ENCODE measurements at places on chromosomes 3 and 15. TPM values are rescaled to one million over a fixed set of nuclear protein-coding genes. Genes with fewer than 3 reads are reported as not detected.
A peak's percentile ranks its signal among the peaks of the same experiment; 100 is the strongest.

- no peak for DNase-seq
These were observed 74.9 kb upstream of the SETMAR start for GRCh38 chr3:4228295-4228694.

DNA sequence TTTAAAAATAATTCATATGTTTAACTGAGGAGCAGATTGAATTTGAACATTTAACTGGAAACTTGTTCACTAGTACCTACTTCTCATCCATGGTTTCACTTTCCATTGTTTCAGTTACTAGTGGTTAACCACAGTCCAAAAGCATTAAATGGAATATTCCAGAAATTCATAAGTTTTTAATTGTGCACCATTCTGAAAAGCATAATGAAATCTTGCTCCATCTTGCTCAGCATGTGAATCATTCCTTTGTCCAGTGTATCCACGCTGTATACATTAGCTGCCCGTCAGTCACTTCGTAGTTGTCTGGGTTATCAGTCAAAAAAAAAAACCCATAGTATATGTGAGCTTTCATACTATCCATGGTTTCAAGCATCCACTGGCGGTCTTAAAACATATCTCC is 217.6 kb downstream of the TPRG1 start:
- DNase-seq = no peak

- no peak for DNase-seq
These were observed 44.4 kb downstream of the BTD start for GRCh38 chr3:15645740-15646501.

DNA sequence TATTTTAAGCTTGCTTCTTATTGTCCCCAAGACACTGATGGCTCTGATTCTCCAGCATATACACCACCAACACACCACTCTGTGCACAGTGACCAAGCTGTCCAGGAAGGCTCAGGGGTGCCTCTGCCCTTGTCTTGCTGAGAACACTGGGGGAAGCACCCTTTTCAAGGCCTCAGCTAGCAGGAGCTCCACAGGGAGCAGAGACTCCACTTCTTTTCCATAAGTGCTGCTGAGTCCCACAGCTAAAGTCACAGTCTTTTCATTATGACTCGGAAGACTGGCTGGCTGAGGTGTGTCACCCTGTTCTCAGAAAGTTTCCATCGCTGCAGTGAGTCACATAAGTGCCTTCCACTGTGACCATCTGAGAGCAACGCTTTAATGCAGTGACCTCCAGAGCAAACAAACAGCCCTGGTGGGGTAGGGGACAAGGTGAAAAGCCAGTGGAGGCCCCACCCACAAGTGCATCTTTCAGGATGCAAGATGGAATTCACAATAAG is 226.9 kb upstream of the CHRNA7 start:
- no peak for DNase-seq

DNA sequence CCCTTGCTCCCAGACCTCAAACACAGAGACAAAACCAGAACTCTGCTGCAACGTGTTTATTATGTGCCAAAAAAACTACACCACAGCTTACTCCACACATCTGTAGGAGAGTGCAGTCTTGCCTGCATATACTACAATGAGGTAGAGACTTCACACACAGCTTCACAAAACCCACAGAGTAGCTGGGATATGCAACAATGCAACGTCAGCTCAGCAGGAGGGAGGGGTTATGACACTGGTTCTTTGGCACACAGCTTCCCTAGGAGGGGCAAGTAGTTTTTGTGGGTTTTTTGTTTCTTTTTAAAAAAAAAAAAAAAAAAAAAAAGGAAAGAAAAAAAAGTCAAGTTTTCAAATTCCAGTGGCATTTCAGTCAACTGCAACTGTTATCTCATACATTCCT is 2.9 kb upstream of the RPS17 start:
- no peak for DNase-seq

GRCh38 chr3:81425198-81425868 is 336.1 kb downstream of the GBE1 start:
- DNase-seq = no peak

GRCh38 chr15:74541494-74542165 is 610 bp downstream of the ARID3B start:
- peak; percentile 47 for DNase-seq

GRCh38 chr3:6264906-6265305 is 596.0 kb upstream of the GRM7 start:
- no peak for DNase-seq

GRCh38 chr3:48662753-48663488 is at the start of gene CELSR3:
CELSR3 (minus strand) TSS chr3:48662886; CDS start chr3:48662634, 252 bp downstream.
- peak; percentile 40 for DNase-seq

- DNase-seq = no peak
These were observed 37.4 kb downstream of the KLHL25 start for GRCh38 chr15:85757073-85757938.

- no peak for DNase-seq
These were observed 3.1 kb upstream of the POLR2M start for GRCh38 chr15:57703387-57703786.

DNA sequence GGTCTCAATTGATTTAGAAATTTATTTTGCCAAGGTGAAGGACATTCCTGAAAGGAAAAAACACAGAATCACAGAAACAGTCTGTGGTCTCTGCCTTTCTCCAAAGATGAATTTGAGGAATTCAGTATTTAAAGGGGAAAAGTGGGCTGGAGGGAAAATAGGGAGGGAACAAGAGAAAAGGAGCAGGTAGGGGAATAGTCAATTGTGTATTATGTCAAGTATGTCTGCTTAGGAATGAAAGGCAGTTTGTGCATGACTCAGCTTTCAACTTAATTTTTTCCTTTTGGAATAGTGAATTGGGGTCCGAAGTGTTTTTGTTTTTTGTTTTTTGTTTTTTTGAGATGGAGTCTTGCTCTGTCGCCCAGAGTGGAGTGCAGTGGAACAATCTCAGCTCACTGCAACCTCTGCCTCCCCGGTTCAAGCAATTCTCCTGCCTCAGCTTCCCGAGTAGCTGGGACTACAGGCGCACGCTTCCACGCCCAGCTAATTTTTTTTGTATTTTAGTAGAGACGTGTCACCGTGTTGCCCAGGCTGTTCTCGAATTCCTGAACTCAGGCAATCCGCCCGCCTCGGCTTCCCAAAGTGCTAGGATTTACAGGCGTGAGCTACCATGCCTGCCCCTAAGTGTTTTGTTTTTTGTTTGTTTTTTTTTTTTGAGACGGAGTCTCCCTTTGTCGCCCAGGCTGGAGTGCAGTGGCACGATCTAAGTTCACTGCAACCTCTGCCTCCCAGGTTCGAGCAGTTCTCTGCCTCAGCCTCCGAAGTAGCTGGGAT is 74.1 kb upstream of the MAP4 start:
- DNase-seq = no peak

- DNase-seq = no peak
These were observed 28.4 kb downstream of the CHDH start for GRCh38 chr3:53817809-53818208.

- DNase-seq = no peak
These were observed 61.6 kb downstream of the RAB7A start for GRCh38 chr3:128787256-128788253.

DNA sequence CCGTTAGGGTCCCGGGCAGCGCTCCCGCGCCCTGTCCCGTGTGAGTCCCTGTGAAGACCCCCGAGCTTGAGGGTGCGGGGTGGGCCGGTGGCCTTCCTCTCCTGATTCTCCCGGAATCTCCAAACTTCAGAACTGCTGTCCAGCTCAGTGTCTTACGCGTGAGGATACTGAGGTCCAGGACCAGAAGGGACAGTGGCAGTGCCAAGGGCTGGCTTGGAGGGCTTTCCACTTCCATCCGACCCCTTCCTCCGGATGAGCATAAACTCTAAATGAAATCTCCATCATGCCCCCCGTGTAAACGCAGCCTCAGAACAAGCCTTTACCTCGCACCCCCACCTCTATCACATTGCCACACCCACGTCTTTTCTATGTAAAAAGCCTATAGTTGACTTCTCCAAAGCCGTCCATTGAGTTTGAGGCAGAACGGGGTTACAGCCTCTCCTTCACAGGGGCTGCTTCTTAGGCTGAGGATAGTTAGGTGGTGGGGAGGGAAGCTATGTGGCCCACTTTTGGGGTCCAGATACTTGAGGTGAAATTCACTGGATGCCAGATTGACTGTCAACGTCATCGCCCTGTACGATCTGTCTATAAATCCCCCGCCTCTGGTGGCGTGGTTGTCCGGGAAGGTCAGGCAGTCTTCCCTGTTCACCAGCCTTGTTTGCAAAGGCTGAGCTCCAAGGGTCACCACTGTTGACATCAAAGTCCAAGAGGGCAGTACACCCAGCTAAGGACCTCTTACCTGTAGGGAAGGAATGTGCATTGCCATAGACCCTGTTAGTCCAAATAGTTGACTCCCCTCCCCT is 1.1 kb downstream of the EDEM1 start:
- DNase-seq = peak; percentile 69

DNA sequence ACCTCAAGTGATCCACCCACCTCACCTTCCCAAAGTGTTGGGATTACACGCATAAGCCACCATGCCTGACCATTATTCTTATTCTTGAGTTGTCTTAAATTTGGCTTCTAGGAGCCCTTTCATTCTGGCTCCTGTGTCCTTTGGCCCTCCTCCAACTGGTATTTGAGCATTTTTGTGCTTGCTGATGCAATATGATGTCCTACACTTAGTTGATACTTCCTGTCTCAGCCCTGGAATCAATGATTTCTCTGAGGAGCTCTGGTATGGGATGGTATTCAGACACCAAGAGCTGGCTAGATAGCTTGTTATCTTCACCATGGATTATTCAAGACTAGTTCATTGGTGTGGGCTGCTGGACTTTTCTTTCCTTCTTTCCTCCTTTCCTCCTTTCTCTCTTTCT is 25.4 kb downstream of the ZNF621 start:
- no peak for DNase-seq

GRCh38 chr15:85064710-85065109 is 83.1 kb downstream of the PDE8A start:
- DNase-seq = no peak

DNA sequence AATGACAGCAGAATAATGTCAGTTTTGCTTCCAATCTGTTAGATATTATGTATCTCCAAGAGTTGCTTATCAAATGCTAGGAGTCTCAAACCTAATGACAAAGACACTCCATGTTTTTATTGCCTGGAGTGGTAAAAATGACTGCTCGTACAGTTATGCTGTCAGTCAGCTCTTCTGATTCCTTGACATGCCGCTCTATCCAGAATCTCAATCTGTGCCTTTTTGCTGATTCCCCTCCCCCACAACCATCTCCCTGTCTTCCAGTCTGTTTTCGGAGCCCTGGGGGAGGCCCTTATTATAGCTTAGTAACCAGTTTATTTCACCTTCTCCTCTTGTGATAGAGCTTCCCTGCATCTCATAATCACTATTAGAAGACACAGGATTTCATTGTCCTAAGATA is 2.6 kb downstream of the MKRN2 start:
- no peak for DNase-seq

GRCh38 chr3:147405231-147406027 is 914 bp downstream of the ZIC4 start:
- no peak for DNase-seq

GRCh38 chr15:78212546-78213424 is 21.6 kb downstream of the ACSBG1 start:
- DNase-seq = no peak

DNA sequence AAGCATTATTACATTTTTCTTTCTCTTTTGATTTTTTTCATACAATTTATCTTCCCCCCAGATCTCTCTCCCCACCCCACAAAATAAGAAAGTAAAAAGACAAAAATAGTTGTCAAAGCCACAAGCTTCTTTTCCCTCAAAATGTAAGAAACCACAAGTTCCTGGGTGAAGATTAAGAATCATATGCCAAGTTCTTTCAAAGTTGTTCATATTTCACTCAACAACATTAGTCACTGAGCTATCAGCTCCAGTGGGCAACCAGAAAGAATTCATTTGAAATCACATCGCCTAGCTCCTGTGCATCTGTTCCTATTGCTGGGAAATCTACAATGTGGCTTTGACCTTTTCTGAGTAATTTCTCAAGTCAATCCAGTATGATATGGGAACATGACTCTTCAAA is 681.6 kb upstream of the ARPP21 start:
- no peak for DNase-seq

- no peak for DNase-seq
These were observed 528.8 kb downstream of the SHQ1 start for GRCh38 chr3:72319194-72320094.

DNA sequence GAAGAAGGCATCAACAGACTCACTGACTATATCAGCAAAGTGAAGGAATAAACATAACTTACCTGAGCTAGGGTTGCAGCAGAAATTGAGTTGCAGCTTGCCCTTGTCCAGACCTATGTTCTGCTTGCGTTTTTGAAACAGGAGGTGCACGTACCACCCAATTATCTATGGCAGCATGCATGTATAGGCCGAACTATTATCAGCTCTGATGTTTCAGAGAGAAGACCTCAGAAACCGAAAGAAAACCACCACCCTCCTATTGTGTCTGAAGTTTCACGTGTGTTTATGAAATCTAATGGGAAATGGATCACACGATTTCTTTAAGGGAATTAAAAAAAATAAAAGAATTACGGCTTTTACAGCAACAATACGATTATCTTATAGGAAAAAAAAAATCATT is 17.8 kb downstream of the LMOD3 start:
- DNase-seq = no peak

DNA sequence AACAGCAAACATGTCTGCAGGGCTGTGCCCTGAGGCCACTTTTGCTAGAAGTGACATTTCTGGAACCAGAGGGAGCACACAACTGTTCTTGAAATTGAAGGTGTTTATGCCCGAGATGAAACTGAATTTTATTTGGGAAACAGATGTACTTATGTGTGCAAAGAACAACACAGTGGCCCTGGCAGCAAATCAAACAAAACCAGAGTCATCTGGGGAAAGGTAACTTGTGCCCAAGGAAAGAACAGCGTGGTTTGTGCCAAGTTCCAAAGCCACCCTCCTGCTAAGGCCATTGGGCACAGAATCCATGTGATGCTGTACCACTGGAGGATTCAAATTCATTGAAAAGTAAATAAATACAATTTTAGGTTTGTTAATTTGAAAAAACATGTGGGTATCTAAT is 31.2 kb upstream of the RARRES1 start:
- DNase-seq = no peak

UNC13C gene
- total RNA-seq = not detected

MESP2 gene
- not detected for total RNA-seq

ZKSCAN7 gene
- 6.0 TPM for total RNA-seq

KLHL40 gene
- not detected for total RNA-seq

FEZF2 gene
- not detected for total RNA-seq

TRPM1 gene
- total RNA-seq = not detected

RPN1 gene
- 86.1 TPM for total RNA-seq

MESP1 gene
- 1.5 TPM for total RNA-seq

HCLS1 gene
- total RNA-seq = 280 TPM

SPSB4 gene
- total RNA-seq = not detected

IL16 gene
- 143 TPM for total RNA-seq

MED12L gene
- 2.1 TPM for total RNA-seq

COL8A1 gene
- 0.16 TPM for total RNA-seq

TMEM158 gene
- 0.13 TPM for total RNA-seq

LRRC2 gene
- total RNA-seq = 1.0 TPM

NR1I2 gene
- 0.39 TPM for total RNA-seq
